Iris pigment epithelial cell (primary cell): ENCODE measurements at places on chromosomes 5 and 9.

GRCh38 chr9:120893611-120894307, 16.8 kb upstream of the PHF19 start:
- no peak for DNase-seq

GRCh38 chr5:132506094-132506692, 15.6 kb upstream of the IRF1 start:
- peak; percentile 97 for DNase-seq

DNA sequence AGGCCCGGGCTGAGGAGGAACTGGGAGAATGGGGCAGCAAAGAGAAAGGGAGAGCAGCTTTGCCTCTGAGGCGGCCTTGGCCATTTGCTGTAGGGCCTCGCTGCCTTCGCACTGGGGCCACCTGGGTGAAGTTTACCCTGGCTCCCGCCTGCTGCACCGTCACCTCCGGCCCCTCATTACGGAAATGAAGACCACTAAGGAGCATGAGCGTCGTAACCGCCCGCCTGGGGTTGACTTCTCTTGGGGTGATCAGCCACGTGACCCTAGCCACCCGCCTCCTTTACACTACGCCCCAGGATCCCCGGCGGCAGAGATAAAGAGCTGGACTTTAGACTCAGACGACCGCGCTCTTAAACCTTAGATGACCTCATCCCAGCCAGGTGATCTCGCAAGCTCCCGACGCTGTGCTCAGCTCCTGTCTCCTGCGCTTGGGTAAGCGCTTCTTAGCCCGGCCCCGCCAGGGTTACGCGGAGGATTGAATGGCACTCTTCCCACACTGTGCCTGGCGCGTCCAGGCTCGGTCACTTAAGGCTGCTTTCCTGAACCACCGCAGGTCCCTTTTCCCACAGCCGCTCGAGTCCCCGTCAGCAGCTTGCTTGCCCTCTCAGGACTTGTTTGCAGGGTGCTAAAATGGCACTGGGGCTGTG, 107.9 kb upstream of the LARP1 start:
- peak; percentile 55 for DNase-seq

DNA sequence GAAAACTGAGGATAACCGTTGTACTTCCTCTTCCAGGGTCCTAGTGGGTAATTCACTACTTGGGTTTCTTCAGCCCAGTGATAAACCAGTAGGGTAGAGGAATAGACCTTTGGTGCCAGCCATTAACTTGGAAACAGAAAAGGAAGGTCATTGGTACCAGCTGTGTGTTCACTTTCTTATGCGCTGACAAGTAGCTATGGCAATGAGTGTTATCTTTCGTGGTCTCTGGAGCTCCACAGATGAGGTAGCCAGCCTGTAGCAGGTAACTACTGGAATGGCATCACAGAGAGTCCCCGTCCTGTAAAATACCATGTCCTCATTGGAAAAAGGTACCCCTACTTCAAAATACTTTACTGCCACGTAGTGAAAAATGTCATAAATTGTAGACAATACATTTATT, 2.3 kb downstream of the UHRF2 start:
- no peak for DNase-seq

- DNase-seq = no peak
Observed at GRCh38 chr5:156680831-156681230, 169.3 kb upstream of the PPP1R2B start.

DNA sequence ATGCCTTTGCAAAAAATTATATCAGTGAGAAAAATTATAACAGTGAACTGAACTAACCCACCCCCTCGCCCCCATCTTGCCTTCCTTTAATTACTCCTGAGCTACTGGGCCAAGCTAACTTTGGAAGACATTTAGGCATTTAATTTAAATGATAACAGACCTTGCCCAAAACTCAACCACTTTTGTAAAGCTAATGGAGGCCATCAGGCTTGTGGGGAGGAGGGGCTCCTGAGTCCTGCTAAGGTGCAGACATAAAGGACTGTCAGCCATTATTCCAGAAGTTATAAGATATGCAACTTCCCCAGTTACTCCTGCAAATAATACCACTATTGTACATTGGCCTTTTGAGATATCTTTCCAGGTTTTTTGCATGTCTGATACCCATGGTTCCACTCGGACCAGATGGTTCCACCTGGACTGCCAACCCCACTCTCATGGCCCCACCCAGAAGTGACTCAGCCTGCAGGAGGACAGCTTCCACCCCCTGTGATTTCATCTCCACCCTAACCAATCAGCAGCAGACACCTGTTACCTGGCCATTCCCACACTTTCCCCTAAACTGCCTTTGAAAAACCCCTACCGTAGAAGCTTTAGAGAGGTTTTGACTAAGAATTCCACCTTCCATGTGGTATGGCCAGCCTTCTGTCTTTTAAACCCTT, 805.4 kb upstream of the CDH6 start:
- DNase-seq = no peak

DNA sequence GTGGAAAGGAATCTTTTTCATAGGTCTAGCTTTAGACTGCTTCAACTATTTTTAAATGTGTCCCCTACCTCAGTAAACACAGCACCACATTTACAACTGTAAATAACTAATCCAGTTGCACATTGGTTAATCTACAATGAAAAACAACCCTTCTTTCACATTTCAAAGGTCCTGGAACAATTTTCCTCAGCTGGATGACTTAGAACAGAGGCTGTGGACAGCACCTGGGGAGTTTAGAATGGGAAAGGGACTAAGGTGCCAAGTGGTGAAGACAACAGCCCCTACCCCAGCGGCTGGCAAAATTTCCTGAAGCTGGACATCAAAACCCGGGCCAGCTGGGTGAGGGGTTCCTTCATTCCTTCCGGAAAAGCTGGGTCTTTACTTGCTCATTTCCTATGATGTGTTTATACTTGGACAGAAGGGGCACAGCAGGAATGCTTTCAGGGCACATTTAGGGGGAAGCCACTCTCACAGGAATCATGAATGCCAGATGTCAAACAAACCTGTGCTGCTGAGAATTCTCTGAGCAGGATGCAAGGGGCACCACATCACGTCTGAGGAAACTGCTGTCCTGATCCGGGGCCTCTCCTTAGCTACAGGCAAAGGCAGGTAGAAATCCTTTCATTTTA, 158.3 kb downstream of the NR2F1-AS1 start:
- DNase-seq = no peak

- peak; percentile 69 for DNase-seq
Observed at GRCh38 chr9:16348531-16348930, 521.9 kb downstream of the BNC2 start.
